ENCODE measurements at places on chromosomes 1 and 21.

DNA sequence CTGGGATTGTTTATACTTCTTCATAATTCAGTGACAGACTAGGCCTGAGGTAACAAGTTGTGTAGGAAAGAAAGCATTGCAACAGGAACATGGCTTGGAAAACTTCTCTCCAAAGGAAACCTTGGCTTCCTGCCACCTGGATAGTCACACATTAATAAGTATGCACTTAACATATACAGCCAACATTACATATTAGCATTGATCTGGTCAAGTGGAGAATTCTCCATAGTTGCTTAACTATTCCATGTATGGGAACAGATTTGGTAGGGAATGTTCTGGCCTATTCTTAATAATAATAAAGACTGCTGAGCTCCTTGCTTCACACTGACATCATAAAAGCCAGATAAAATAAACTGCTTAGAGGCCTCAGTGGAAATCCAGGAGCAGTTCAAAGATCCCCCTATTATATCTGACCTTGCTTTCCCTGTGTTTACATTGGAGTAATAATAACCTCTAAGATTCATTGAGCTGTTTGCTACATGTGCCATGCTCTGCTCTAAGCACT, 27.2 kb upstream of the NFIA start:
- no peak for DNase-seq

- no peak for DNase-seq
These were observed 34.6 kb downstream of the CFAP74 start for GRCh38 chr1:1968767-1969504.

- no peak for DNase-seq
These were observed 292.1 kb downstream of the SDCCAG8 start for GRCh38 chr1:243547891-243548290.

DNA sequence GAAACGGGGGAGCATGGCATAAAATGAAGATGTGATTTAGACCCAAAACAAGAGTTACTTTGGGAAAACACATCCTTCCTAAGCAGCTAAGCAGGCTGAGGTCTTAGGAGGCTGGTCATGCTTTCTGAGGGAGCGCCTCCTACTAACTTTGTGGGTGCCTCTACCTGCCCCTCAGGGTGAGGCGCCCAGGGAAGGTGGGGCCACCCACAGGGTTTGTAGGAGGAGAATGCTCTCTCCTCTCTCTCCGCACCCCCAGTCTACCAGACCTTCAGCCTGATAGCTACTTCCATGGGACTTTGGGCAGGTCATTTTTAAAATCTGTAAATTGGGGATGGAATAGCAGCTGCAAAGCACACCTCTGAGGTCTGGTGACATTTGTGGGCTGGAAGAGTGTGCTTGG, 23.8 kb downstream of the SLC27A3 start:
- no peak for DNase-seq

DNA sequence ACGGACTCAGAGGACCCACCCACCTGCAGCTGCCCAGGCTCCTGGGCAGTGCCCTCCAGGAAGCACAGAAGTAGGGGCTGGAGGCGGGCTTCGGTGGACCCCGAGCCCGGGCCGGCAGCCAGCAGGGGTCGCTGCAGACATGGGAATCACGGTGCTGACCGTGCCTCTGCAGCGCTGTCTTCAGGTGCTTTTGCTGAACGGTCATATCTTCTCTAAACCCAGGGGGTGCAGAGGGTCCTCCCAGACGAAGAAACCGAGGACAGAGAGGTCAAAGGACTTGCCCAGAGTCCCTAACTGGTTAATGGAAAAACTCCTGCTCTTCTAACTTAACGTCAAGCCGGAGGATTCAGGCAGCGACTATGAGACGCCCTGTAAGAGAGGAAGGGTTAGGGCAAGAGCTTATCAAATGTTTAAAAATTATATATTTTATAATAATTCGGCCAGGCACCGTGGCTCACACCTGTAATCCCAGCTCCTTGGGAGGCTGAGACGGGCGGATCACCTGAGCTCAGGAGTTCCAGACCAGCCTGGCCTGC, 21.5 kb upstream of the LEFTY2 start:
- no peak for DNase-seq

DNA sequence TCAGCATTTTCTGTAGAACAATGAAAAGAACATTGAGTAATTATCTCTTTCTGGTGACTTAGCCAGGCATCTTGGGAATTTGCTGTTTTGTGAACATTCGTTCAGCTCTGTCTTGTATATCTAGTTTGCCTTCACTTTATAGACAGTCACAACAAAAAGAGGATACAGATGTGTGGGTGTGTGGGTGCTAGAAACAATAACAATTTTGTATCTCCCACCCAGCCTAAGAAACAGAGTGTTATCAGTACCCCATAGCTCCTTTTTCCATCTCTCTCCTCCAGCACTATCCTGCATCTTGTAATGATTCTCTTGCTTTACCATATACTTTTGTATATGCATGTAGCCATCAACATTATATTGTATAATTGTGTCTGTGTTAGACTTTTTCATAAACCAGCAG, 33.0 kb downstream of the AK4 start:
- no peak for DNase-seq

DNA sequence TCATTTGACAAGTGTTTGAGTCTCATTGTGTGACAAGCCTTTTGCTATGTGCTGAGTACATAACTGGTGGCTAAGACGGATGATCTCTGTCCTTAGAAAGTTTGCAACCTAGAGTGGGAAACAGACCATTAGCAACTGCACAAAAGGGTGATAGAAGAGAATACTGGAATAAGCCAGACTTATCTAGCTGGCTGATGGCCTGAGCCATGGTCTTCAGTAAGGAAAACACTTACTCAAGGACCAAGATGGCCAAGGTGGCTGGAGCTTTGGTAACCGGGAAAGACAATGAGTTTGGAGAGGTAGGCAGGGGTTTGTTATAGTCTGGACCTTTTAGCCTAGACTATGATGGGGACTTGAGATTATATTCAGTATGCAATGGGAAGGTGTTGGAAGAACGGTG, 1.6 kb upstream of the TAF12 start:
- no peak for DNase-seq

DNA sequence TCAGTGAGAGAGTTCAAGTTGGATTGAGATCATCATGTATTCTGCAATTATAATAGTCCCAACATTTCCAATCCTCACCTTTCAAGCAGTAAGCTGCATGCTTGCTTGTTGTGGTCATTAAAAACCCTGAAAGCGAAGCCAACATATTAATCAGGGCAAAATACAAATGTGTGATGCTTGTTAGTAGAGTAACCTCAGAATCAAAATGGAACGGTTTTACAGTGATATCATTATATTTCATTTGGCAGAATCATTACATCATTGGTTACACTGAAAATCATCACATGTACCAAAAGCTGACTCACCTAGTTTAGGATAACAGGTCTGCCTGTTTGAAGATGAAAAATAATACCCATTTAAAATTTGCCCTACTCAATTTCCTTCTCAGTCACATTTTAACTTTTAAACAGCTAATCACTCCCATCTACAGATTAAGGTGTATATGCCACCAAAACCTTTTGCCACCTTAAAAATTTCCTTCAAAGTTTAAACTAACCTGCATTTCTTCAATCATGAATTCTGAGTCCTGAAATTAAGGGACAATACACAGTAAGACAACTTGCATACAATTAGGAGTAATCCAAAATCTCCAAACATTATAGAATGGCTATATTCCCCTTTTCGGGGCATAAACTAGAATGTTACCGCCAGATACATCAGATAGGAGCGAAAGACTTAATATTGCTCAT, 3.5 kb downstream of the GAS5 start:
- no peak for DNase-seq

DNA sequence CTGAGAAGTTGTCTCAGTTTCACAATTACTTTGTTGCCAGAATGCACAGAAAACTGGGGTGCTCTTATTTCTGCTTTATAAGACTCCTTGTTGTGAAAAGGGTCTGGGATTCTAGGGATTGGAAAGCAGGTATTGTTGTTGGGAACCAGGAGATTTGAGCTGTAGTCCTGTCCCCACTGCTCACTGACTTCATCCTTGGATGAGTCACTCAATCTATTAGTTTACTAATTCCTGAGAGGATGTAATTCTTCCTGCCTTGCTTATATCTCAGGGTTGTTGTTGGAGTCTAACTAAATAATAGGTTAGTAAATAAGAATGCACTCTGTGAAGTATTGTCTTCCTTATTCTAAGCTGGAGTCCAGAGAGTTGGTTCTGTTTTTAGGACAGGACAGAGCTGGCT, 172.5 kb upstream of the GALNT2 start:
- DNase-seq = no peak

DNA sequence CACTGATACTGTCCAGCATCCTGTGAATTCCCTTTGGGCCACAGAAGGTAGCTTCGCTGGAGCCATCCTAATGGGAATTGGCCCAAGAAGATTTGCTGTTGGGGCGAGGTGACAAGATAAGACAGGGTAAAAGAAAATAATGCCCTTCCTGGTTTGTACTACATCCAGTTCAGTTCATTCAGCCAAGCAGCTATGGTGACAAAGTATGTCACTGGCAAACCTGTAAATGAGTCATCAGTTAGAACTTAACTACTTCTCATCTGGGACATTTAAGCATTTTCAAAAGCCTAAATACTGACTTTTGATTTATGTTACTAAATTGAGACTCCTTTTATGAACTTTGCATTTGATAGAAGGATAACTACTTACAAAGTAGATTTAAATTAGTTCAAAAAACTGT, 54.2 kb downstream of the WDR64 start:
- no peak for DNase-seq

GRCh38 chr1:89363196-89363595, 663 bp upstream of the GBP6 start:
- DNase-seq = no peak

- no peak for DNase-seq
These were observed 321.0 kb upstream of the SNX7 start for GRCh38 chr1:98340511-98340910.

- DNase-seq = no peak
These were observed 73.8 kb downstream of the LYPLAL1 start for GRCh38 chr1:219247441-219247840.

- DNase-seq = no peak
These were observed 50.2 kb upstream of the IVNS1ABP start for GRCh38 chr1:185367218-185367617.

- no peak for DNase-seq
These were observed 12.3 kb downstream of the ARHGEF10L start for GRCh38 chr1:17551755-17552234.

DNA sequence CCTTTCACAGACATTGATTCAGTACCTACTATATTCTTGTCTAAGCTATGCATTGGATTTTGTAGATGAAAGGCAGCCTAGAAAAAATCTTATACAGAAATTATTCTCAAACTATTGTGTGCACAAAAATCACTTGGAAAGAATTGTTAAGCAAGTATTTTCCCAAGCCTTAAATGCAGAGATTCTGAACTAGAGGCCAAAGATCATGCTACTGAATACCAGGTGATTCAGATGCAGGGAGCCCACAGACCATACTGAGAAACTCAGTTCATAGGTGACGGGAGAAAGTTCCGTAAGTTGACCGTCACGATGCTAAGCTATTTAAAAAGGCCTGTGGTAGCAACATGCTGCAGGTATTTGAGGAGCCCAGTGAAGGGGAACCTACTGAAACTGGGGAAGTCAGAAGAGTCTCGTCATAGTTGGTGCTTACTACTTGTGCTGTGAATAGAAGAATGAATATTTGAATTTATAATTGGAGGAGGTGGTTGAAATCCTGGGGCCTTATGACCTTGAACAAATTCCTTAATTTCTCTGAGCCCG, 150.8 kb downstream of the NFIA start:
- DNase-seq = no peak

GRCh38 chr1:180366371-180367068, 135.9 kb downstream of the ACBD6 start:
- DNase-seq = no peak

GRCh38 chr1:112594208-112594876, 24.6 kb downstream of the ST7L start:
- DNase-seq = no peak

DNA sequence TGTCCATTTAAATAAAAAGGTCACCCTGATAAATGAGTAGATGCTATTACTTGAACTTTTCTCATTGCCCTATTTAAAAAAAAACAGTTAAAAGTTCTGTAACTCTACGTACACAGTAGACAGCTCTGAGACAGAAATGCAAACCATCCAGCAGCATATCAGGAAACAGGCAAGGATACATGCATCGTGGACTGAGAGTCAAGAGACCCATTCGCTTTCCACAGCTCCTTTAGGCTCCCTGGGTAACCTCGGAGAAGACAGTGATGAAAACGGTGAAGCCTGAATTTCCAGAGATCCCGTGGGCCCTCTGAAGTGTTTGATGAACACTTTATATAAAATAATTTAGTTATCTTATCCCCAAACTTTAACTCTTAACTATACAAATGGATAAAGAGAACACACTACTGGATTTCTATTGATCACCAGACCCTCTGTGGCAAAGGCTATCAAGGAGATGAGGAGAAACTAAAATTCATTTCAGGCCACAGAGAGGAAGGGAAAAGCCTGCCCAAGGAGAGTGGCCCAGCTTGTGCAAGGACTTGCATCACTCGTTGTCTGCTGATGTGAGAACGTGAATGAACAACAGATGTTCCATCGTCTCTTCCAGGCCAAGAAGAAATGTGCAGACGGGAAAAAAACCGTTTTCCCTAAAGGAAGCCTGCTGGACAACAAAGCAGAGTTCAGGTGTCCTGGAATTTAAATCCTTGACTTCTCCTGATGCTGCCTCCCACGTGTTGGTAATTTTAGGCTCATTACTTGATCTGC, 131.0 kb downstream of the TGFBR3 start:
- peak; percentile 81 for DNase-seq

GRCh38 chr1:197738927-197739326, 36.4 kb downstream of the DENND1B start:
- no peak for DNase-seq

GRCh38 chr1:230141021-230141648, 74.1 kb downstream of the GALNT2 start:
- no peak for DNase-seq

DNA sequence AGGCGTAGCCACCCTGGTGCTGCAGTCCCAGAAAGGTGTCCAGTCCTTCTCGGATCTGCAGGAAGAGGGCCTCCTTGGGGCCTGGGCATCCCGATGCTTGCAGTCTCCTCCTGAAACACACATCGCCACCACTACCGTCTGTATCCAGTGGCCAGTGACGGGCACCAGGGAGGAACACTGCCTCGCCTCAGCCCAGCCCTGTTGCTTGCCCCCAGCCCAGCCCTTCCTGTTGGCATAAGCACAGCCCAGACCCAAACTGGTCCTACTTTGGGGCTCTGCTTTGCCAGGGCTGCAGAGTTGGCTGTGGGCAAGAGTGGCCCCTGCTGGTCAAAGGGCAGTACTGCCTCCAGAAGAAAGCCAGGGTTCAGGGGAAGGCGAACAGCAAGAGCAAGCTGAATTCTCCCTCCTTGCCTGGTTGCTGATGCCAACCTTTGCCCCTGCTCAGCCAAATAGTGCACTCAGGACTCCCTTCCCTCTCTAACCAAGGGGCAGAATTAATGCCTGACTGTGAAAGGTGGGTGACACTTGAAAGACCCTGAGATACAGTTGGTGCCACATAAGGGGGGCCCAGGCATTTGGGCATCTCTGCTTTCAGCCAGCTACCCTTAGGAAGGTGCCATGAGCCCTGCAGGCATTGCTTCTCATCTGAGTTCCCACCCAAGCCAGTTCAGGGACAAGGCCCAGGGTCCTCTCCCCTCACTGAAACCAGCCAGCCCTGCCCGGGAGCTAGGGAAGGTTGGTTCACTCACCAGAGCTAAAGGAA, 11.1 kb upstream of the ARHGEF2 start:
- DNase-seq = no peak

- DNase-seq = no peak
These were observed 6.5 kb downstream of the ZNF672 start for GRCh38 chr1:248844526-248844925.

GRCh38 chr21:36990508-36991205, 15.8 kb upstream of the RIPPLY3 start:
- DNase-seq = no peak
